ENCODE measurements at places on chromosomes 7 and 10.

GRCh38 chr10:112812586-112812985 is 137.5 kb upstream of the TCF7L2 start:
- no peak for DNase-seq

DNA sequence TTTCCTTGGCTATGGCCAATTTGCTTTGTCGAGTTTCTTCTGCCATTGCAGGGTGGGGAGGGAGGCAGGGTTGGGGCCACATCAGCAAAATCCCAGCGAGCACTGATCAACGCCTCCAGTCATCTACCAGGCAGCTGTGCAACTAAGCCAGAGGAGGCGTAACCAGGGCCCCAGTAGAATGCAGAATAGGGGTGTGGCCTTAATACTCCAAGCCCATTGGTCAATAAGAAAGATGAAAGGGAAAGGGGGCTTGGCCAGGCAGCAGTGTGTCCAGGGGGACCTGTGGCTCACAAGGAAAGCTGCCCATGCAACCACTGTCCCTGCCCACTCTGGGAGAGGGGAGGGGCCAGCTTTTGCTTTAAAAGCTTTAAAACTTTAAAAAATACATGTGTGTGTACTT is 21.5 kb upstream of the GGCT start:
- no peak for DNase-seq

DNA sequence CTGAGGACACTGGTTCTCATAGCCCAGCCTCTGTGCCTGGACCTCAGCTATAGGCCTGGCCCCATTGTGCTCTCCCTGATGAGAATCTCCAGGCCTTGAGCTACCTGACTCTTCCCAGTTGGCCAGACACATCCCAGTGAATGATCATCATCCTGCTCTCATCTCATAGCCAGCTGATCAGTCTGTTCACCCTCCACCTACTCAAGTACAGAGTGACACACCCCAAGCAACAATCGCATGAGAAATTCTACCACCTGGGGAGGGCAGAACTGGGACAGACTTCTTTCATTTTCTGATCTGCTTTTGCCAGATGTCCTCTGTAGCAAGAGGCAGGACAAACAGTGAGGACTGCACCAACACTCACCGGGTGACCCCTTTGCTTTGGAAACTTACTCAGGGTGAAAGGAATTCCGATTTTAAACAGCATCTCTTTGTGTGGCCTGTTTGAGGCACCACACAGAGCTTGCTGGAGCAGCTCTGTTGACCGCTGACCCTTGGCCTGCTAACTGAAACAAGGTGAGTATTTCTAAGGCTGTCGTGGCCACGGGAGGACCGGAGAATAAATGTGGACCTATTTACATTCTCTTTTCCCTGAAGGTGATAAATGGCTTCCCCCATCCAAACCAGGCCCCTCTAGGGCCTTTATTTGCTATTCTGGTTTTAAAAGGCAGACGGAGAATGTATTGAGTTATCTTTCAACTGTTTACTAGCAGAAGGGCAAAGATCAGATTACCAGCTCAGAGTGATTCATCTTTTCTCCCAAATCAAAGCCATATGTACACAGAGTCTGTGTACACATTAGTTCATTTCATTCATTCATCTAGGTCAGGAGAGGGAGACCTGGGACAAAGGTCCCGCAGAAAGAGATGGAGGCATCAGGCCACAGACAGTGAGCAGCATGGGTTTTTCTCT is 181.4 kb upstream of the TNS3 start:
- DNase-seq, result no peak

DNA sequence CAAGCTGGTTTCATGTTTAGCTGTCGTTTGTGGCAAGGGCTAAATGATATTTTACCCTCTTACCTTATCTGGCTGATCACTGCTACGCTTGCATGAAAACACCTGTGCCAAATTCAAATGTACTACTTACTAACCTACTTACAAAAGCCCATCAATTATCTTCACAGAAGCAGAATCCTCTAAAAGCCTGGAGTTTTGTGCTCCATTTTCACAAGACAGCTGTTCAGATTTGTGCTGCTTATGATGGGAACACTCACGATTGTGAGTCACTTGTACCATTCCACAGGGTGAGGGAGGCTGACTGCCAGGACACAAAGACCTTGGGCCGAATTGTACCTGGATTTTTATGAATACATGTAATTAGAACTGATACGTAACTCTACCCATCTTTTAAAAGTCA is 245.0 kb upstream of the NPY start:
- DNase-seq, result no peak

DNA sequence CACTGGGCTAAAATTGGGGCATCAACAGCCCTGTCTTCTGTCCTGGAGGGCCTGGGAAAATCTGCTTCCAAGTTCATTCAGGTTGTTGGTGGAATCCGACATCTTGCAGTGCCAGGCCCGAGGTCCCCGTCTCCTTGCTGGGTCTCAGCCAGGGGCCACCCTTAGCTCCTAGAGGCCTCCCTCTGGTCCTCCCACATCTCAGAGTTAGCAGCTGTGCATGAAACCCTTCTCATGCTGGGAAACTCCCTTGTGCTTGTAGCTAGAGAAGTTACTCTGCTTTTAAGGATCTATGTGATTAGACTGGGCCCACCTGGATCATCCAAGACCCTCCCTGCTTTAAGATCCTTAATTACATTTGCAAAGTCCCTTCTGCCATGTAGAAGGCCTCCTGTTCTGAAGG is 15.3 kb downstream of the HIP1 start:
- DNase-seq, result no peak

GRCh38 chr7:108294595-108294994 is 161.6 kb downstream of the NRCAM start:
- DNase-seq, result no peak

GRCh38 chr7:126698909-126699308 is 553.8 kb downstream of the GRM8 start:
- DNase-seq, result no peak

DNA sequence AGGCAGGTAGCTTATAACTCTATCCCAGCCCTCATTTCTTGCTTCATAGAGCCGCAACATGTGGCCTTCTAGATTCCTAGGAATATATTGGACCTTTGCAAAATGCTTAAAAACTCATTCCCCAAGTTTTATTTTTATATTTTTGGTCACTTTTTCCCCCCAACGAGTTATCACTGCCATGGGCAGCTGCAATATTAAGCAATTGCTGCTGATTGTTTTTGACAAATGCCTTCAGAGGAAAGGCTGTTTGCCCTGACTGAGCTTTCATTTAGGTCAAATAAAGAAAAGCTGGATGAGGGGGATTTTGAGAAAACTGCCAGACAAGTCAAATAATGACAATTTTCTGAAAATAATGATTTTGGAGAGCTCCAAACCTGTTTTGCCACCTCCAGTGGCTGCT is 976.9 kb upstream of the MBL2 start:
- no peak for DNase-seq

DNA sequence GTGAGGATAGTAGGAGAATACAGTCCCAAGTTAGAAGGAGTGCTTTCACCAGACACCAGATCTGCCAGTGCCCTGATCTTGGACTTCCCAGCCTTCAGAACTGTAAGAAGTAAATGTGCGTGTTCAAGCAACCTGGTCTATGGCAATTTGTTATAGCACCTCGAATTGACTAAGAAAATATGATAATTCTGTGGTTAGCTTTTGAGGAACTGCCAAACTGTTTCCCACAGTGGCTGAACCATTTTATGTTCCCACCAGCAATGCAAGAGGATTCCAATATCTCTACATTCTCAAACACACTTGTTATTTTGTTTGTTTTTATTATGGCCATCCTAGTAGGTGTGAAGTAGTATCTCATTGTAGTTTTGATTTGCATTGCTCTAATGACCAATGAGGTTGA is 47.0 kb downstream of the RBM20 start:
- no peak for DNase-seq

- no peak for DNase-seq
These were observed 6.7 kb upstream of the POLR1F start for GRCh38 chr7:19715499-19715898.

GRCh38 chr7:34675749-34676374 is 17.8 kb downstream of the NPSR1 start:
- DNase-seq, result no peak

DNA sequence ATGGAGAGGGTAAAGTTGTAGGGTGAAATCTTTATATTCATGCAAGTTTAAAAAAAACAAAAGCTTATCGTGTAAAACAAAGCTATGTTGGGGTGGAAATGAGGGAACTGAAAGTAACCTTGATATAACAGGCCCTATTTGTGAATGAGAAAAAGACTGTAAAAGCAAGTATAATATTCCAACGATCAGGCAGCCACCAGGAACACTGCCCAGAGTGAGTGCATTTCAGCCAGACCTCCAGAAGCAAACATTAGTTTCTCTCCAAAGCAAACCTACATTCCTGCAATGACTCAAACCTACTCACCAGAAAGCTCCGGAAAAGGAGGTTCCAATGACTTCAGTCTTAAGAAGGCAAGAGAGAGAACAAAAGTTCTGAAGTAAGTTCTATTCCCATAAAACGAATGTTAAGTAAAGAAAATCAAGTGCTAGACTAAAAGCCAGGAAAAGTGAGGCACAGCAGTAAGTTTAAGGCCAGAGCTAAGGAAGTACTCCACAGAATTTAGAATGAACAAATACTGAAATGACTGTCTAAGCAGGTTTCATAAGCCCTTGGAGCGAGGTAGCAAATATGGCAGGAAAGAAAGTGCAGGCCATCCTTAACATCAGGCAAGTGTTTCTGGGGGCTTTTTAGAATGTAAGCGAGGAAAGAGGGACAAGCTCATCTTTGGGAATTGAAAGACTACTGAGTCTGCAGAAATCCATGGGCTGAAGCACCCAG is 493.1 kb downstream of the XPNPEP1 start:
- DNase-seq, result no peak

GRCh38 chr7:8044761-8045430 is 76.3 kb downstream of the GLCCI1 start:
- DNase-seq, result no peak

GRCh38 chr10:79131836-79132631 is 63.3 kb downstream of the ZMIZ1 start:
- no peak for DNase-seq

GRCh38 chr7:143245123-143245522 is 18.1 kb upstream of the GSTK1 start:
- DNase-seq, result no peak

- DNase-seq, result no peak
These were observed 269.9 kb upstream of the IMMP2L start for GRCh38 chr7:111832174-111832573.

DNA sequence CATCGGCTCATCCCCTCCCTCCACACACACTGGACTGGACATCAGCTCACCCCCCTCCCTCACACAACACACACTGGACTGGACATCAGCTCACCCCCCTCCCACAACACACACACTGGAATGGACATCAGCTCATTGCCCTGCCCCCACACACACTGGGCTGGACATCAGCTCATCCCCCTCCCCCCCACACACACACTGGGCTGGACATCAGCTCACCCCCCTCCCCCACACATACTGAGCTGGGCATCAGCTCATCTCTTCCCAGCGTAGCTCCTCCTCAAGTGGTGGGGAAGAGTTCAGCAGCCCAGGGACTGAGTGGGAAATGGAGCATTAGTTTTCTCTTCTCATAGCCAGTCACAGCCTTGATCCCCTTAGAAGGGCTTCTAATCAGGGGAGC is 58.1 kb upstream of the WDR11 start:
- DNase-seq, result no peak

- DNase-seq, result no peak
These were observed 66.3 kb upstream of the KLF6 start for GRCh38 chr10:3850999-3851937.

DNA sequence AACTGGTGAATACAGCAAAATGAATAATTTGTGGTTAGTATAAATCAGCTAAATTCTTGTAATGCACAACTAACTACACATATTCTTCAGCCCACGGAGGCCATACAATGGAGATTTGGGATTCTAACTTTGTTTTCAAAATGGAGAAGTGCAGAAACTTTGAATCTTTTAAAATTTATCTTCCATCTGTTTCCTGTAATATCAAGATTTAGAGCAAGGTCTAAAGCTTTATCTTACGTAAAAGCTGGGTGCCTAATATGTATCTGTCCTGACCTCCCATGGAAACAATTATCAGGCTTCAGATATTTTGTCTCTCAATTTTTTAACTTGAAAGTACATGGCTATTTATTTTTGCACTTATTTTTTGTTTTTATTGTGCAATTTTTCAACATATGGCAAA is 5.0 kb upstream of the AHR start:
- no peak for DNase-seq

GRCh38 chr10:103666087-103666761 is 172.7 kb downstream of the NEURL1 start:
- no peak for DNase-seq

DNA sequence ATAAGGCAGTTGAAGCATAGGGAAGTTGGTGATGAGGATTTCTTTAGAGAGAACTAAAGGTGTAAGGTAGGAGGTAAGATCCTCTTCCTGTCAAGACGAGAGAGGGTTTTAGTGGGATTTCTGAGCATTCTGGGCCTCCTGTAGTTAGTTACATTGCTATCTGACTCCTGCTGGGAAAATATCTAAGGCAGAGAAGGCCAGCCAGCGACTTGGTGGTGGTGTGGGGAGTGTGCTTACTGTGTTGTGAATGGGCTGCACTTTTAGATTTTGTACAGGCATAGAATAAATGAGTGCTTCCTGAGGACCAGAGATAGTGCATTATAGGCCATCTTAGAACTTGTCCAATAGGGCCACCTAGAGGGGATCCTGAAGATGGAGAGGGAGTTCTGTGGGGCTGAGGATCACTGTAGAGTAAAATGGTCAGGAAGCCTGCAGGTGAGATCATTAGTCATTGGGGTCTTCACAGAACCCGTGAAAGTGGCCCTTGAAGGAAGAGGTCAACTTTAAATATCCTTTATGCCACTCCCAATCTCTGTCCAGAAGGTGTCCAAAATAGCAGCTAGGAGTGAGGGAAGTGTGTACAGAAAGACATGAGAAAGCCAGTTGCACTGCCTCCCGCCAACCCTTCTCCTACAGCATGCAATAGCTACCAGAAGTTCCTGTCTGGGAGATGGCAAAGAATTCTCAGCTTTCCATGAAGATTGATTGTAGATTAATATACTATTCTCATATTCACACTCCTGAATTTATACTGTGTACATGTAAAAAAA is 266.6 kb downstream of the POLR1F start:
- DNase-seq, result no peak

DNA sequence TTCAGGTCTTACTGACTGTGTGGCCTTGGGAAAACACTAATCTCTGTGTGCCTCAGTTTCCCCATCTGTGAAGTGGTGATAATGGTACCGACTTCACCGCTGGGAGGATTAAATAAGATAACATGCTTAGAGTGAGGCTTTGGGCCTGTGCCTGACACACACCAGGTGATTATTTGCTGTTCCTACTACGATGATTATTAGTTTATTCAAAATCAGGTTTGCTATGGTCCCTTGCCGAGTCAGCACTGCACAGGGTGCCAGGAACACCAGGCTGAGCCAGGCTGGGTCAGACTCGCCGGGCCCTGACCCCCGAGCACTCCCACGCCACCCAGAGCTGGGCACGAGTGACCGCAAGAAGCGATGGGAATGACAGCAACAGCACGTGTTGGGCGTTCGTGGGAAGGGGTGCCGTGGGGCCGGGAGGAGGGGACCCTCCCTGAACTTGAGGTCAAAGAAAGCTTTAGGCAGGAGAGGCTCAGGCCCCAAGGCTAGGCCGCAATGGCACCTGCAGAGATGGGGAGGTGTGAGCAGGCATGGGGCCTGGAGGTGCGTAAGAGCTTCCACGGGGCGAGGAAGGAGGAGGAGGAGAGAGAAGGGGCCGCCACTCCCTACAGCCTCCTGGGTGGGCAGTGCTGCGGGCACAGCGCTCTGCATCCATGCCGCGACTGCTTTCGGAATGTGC is 325.4 kb downstream of the DNAJB6 start:
- no peak for DNase-seq
